ENCODE measurements at places on chromosomes 7 and 10.

- DNase-seq: no peak
These were observed 4.4 kb downstream of the WDR91 start for GRCh38 chr7:135206941-135207391.

GRCh38 chr7:108326938-108327337, 129.3 kb downstream of the NRCAM start:
- no peak for DNase-seq

GRCh38 chr7:158519633-158520174, 67.9 kb downstream of the PTPRN2 start:
- DNase-seq: no peak

DNA sequence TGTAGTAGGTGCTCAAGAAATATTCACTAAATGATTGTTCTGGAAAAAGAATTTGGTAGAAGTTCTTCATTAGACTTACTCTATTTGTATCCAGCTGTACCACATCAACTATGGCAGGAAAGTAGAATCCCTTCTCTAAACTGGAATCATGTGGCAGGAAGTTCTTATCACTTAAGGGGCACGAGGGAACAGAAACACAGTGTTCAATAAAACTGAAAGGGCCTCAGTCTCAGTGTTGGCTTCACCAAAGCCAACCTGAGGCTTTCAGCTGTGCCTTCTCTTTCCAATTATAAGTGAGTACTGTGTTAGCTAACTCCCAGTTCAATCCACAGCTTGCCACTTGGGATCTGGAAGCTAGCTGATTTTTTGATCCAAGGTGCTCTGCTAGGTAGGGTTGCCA, 257.6 kb upstream of the LRGUK start:
- no peak for DNase-seq
